ENCODE measurements at places on chromosomes 5 and 9.
A peak's percentile ranks its signal among the peaks of the same experiment; 100 is the strongest.

DNA sequence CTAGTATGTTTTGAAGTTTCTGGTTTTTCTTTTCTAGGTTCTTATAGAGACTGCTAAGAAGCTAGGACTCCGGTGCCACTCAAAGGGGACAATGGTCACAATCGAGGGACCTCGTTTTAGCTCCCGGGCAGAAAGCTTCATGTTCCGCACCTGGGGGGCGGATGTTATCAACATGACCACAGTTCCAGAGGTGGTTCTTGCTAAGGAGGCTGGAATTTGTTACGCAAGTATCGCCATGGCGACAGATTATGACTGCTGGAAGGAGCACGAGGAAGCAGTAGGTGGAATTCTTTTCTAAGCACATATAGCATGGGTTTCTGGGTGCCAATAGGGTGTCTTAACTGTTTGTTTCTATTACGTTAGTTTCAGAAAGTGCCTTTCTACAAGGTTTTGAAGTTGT, 52.2 kb downstream of the MTAP start:
- no peak for DNase-seq

- no peak for DNase-seq
Observed at GRCh38 chr9:14207352-14207995, 106.5 kb downstream of the NFIB start.

DNA sequence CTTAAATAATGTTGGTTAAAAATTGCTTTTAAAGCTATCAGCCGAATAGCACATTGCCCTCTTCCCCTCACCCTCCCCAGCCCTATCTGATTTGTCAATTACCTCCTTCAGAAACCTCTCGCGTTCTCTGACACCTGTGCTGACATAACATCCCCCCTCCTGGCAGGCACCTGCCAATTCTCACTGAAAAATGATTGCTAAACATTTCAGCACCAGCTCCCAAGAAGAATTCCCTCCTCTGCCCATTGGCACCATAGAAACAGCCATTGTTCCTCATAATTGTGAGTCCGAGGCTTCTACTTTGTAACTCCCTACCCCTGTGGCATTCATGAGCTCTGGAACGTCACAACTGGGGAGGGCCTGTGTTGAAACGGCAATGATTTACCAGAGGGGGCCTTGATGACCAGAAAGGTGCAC, 20.2 kb downstream of the CDH6 start:
- DNase-seq: no peak

DNA sequence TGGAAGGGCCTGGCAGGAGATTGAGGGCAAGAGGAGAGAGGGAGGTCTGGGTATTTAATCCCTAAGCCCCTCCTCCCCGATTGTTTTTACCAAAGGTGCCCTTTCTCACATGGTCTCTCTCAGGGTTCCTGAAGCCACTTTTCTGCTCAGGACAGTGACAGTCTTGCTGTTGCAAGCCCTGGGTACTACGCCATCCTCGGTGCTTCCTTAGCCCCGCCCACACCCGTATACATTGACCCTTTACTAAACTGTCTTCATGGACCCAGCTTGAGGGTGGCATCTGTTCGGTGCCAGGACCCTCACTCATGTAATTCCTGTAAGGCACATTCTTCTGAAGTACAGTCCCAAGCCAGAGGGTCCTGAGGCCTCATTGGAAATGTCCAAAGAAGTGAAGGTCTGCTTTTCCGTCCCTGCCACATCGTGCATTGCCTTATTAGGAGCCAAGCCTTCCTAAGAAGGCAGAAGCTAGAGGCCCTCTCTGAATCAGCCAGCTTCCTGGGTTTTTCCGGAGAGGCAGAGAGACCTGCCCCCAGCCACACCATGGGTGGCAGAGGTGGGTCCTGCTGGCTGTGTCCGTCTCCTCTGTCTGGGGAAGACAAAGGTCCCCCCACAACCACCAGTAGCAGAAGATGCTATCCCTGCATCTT, 1.9 kb upstream of the SH3PXD2B start:
- DNase-seq: no peak

DNA sequence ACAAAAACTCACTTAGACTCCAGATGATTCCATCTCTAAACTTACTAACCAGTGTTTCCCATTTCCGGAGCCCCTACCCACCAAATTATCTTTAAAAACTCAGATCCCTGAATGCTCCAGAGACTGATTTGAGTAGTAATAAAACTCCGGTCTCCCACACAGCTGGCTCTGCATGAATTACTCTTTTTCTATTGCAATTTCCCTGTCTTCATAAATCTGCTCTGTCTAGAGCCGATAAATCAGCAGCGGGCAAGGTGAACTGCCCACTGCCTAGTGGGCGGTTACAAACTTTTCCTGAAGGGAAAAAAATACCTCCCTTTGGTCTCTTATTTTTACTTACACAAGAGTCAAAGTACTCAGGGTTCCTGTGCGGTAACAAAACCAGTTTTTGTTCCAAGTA, 624.4 kb upstream of the RORB start:
- no peak for DNase-seq

DNA sequence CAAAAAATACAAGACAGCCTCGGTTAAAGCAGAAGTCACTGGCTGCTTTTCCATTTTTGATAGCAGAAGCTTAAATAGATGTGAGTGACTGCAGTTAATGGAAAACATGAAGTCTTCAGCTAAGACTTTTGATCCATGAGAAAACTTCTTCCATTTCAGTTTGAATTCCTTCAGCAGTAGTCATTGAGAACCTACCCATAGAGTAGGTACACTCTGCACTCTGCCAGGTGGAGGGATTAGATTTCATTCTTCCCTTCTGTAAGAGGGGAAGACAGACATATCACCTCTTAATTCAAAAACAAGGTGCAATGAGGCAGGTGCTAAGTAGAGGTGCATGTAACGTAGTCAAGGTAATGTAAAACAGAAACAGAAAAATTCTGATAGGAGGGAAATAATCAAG, 26.7 kb upstream of the XPA start:
- DNase-seq: no peak

- no peak for DNase-seq
Observed at GRCh38 chr9:16023446-16023845, 470.6 kb downstream of the CCDC171 start.

- DNase-seq: no peak
Observed at GRCh38 chr9:85715587-85715986, 26.2 kb downstream of the AGTPBP1 start.

DNA sequence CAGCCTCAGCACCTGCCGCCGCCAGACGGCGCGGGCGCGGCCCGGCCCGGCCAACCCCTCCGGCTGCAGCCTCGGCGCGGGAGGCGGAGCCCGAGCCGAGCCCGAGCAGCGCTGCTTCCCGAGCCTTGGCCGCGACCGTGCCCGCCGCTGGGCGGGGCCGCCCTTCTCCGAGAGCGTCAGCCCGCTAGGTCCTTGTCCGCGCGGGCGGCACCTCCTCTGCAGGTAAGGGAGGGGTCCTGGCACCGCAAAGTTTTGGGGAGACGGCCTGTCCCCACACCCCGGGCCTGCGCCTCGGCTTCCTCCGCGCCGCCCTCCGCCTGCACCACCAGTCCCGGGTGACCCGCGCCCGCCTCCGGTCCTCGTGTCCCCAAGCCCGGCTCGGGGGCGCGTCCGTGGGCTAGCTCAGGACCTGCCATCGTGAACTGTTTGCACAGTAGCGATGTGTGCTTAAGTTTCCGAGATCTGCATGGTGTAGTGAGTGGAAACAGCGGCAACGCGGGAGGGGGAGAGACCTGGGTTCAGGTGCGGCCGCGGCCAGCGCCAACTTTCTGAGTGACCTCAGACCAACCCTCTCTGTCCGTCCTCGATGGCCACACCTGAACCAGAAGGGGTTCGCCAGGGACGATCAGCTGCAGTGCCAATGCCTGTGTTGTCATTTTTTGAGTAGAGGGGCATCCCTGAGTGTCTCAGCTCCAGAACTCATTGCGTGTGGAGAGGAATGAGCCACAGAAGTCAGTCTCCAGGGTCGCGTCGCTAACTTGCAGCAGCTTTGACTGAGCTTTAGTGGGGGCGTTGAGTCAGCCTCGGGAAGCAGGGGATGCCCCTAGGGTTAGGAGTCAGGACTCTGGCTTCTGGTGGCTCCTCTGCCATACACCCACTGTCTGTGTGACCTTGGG, at the start of gene FRMPD1:
Gene FRMPD1 (plus strand): TSS at position 82 of the 896 bp plus-strand sequence. CDS start 41,688 bp downstream, outside the sequence.
- DNase-seq: peak; percentile 56

DNA sequence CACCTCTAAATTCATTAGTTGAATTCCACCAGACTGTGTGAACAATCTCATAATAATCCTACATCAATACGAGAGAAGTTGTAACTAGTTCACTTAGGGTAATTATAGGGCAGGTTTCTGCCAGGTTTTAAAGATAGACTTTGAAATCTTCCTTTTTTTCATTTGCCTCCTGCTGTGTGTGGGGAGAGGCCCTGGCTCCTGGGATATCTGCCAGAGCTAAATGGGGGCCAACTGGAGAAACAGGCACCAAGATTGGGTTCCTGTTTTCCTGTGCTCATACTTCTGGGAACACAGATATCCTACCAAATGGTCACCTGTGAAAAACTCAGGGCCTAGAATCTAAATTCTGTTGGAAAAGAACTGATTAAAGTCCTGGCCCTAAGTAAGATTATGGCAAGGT, 42.3 kb downstream of the SH3RF2 start:
- no peak for DNase-seq

- DNase-seq: no peak
Observed at GRCh38 chr5:124630767-124631704, 115.4 kb downstream of the ZNF608 start.

DNA sequence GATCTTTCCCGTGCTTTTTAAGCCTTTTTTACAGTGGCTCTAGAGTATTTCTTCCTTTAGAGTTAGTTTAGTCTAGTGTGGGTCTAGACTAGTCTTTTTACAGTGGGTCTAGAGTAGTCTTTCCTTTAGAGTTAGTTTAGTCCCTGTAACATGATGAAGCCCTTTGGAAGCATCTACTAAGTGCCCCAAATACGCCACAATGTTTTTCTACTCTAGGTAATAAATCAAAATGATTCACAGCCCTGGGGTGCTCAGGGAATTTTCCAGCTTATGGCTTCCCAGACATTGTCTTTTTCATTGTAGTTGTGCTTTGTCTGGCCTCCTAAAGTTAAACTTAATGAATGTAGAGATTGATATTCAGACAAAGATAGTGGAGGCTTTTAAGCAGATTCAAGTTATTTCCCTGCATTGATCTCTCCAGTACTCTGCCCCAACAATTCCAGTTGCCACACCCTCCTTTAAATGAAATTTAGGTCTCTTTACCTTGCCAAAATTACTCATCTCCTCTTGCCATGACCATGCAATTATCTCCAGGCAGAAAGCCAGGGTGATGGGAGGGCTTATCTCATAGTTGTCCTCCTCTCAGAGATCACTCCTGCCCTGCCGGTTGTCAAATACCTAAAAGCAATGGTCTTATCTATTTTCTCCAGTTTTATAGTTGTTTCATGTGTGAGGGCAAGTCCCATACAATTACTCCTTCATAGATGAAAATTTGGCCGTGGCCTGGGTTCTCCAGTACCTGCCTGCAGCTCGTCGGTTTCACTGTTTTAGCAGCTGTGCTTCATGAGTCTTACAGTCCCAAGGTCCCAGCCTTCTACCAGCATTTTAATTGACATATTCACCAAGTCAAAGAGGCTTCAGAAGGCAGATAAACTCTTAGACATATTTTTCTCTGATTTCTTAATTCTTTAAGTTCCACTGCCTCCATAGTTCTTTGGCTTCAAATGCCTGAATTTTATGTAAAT, 794.0 kb upstream of the COX7C start:
- no peak for DNase-seq

DNA sequence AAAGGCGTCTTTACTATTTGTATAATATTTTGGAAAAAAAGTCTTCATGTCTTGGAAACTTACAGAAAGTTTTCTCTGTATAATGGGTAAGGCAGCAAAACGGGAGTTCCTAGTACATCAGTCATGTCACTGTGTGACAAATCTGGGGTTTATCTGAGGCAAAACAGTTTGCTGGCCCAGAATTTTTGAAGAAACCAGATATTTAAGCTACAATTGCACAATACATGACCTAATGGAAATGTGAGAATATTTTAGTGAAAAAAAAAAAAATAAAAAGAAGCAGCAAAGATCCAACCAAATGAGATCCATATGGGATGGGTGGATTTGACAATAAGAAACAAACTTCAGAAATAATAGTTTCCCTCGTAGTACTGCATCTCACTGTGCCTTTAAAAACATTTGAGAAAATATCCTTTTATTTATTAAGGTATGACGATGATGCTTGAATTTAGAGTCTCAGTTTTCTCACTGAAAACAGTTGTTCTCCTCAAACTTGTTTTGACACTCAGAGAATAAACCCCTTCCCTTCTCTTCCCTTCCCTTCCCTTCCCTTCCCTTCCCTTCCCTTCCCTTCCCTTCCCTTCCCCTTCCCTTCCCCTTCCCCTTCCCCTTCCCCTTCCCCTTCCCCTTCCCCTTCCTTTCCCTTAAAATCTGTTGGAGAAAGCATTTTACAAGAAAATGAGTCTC, 180.5 kb upstream of the TUT7 start:
- no peak for DNase-seq

DNA sequence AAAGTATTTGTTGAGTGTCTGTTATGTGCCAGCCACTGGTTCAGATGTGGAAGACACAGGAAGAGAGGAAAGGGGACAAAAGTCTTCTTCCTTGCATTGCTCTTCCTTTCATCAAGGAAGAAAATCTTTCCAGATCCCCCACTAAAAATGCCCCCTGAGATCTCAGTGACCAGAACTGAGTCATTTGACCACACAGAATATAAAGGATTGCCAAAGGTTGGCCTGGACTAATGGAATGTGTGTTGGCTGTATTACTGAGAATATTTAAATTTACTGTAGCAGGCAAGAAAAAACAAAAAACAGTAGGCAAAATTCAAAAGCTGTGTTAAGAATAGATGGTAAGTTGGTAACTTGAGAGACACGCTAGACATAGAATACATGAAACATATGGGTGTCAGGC, 10.0 kb upstream of the SEPTIN8 start:
- no peak for DNase-seq

DNA sequence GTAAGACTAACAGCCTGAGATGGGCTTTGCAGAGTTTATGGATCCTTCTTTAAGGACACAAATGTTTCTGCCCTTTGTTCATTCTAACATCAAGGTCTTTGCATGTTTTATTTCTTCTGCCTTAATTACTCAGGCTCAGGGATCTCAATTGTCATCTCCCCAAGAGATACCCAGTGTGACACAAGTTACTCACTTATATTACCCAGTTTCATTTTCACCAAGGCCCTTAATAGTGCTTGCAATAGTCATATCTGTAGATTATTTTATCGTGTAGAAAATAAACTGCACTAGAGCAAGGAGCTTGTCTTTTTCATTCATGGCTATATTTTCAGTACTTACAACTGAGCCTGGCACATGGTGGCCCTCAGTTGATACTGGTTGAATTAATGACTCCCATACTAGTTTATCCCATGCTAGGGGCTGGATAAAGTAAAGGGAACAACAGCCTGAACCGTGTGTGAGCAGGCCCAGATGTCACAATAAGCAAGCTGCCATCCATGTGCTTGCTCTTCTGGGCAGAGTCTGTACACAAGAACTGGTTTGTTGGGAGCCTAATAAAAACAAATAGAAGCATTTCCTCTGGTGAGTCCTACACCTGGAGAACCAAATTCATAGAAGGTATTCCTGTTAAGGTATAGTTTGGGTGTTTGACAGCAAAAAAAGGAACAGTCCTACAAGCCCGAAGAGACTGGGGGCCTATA, 112.5 kb upstream of the CD180 start:
- no peak for DNase-seq

GRCh38 chr5:125194883-125195282, 448.4 kb upstream of the ZNF608 start:
- no peak for DNase-seq

GRCh38 chr9:105306351-105307140, 62.1 kb downstream of the SLC44A1 start:
- DNase-seq: no peak

- DNase-seq: no peak
Observed at GRCh38 chr5:133050521-133050920, 1.3 kb upstream of the HSPA4 start.

Measured in dermis blood vessel endothelial cell (primary cell).